Fibroblast of skin of left quadriceps (primary cell): ENCODE measurements at places on chromosomes 11 and 22.

- no peak for DNase-seq
Observed at GRCh38 chr22:48485149-48486133, 1342.2 kb downstream of the BRD1 start.

DNA sequence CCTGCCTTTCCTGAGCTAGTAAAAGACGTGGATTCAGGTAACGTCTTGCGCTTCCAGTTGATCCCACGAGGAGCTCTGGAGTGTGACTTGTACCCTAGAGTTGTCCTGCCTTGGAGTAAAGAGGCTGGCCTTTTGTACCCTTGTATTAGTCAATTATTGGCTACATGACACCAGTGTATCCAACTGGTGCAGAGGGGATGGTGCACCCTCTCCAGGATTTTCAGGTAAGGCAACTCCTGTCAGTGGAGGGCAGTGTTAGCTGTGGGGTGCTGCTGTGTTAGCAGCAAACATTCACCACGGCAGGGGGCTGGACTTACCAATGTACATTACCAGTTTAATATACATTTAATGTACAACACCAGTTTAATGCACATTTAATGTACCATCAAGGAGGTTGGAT, 233.5 kb downstream of the MIAT start:
- no peak for DNase-seq

- DNase-seq: no peak
Observed at GRCh38 chr11:44973632-44974401, 23.1 kb upstream of the TP53I11 start.

DNA sequence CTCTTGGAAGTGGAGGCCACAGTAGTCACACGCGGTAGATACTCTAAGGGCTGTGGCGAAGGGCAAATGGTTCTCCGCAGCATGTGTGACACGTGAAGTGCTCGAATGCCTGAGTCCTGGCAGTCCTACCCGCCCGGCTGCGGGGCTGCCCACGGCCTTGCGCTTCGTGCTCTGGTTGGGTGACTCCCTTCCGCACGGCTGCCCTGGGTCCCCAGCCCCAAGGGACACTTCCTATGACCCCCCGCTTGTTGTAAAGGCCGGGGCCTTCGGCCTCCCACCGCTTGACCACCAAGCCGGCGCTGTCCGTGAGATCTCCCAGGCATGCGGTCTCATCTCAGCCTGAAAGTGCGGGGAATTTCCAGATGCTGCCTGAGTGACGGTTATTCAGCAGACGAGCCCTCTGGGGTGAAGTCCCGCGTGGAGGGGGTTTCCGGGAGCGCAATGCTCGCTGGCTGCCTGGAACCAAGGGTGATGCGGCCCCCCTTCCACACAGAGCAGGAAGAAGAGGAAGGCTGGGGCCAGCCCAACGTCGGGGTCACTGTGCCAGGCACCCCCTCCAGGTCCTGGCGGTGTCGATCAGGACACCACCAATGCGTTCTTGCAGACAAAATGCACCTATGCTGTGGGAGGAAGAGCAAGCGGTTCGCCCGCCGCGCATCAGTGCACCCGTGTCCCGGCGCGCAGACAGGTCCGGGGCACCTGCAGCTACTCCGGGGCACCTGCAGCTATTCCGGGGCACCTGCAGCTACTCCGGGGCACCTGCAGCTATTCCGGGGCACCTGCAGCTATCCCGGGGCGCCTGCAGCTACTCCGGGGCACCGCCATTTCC, 171.2 kb downstream of the OPCML start:
- DNase-seq: no peak

- DNase-seq: no peak
Observed at GRCh38 chr11:31060880-31061279, 308.7 kb downstream of the DCDC1 start.
